ENCODE measurements at places on chromosomes 3 and 15.

DNA sequence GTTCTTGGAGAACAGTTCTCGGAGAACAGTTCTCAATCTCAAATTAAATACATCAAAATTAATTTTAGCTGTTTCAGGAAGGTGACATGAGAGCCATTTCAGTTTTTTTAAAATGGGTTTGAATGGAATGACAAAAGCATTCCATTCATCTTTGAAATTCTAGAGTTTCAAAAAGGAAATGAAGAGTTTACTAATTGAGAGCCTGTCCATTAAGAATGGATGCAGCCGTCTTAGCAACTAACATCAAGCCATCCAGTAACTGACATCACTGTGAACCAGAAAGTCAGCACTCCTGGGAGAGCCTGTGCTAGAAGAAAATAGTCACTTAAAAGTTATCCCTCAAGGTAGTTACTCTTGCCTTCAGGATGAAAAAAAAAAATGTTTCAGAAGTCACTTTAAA is 47.0 kb upstream of the FSTL1 start:
- DNase-seq: no peak

DNA sequence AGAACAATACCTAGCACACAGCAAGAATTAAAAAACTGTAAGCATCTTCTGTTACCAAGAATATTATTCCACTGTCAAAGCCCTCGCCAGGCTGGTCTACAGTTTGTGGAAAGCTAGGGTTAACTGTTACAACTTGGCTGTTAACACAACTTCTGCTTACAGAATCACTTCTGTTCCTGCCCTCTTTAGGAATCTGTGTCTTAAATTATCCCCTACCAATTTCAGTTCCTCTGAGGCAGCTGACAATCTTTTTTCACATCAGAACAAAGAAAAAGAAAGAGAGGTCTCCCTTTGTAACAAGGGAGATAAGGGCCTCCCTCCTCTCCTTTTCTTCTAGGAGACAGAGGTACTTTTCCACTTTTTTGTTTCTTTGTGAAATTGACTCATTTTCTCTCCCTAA is 188.9 kb downstream of the FMN1 start:
- no peak for DNase-seq

DNA sequence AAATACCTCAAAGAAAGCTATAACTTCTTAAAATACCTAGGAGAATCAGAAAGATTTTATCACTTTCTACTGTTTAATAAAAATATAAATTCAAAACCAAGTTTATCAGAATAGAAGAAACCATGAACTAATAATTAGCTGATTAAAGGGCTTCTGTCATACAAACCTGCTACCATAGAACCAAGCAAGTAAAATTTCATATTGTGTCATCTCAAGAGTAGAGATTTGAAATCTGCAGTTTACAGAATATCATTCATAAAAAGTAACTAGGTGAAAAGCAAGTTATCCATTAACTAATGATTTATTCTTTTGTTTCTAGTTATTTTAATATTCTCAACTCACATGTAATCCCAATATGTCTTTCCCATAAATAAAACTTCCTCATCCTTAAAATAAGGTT is 36.8 kb upstream of the XXYLT1 start:
- no peak for DNase-seq

- peak; percentile 1 for DNase-seq
These were observed 34.0 kb upstream of the CCK start for GRCh38 chr3:42300013-42300412.

DNA sequence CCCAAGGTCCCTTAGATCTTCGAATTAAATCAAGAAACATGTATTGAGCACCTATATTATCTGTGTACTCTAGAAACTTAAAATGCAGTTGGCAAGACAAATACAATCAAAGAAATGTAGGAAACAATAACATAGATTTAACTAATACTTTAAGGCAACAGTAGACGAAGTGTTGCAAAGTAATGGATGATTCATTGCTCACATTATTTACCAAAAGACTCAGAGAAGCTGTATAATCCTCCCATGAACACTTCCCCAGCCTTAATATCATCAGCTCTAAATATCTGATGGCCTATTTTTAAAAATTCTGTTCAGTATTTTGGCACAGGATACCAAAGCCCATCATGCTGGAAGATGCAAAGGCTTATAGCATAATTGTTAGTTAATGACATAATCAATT is 272.1 kb upstream of the TTC14 start:
- no peak for DNase-seq

GRCh38 chr3:114331710-114332109 is 37.9 kb downstream of the TIGIT start:
- no peak for DNase-seq

GRCh38 chr3:87461443-87461842 is 185.1 kb upstream of the POU1F1 start:
- DNase-seq: no peak

DNA sequence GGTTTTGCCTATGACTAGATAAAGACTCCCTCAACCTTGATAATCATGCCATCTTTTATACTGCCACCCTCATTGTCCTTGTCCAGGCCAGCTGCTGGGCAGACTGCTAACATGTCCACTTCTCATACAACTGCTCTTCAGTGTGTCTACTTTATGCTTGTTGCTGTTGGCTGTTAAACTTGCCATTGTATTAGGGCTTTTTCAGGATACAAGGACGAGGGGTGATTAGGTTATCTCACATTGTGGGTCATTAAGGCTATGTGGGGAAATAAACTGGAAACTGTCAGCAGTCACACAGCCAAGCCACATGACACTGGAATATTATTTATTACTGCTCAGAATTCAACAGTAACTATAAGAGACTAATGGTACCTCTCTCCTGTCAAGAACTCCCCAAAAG is 36.1 kb downstream of the STARD9 start:
- DNase-seq: no peak
